ENCODE measurements at places on chromosomes 12 and 14.

DNA sequence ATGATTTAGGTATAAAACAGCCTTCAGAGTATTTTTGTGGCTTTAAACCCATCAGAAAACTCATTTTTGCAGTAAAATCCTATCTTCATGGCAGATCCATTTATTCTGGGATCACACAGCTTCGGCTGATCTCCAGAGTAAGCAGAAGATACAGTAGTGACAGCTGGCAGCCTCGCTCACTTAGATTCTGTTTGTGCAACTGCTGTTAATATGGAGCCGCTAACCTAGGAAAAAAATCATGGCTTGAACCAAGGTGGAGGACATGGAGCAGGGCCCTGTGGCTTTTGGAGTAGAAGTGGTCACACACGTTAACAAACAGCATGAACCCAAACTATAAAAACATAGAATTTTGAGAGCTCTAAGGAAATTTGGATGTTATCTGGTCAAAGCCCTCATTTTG is 137.2 kb upstream of the ARHGAP5 start:
- DNase-seq: no peak

GRCh38 chr12:25072906-25073650 is 121.9 kb downstream of the DNAI7 start:
- DNase-seq: no peak

- DNase-seq: no peak
Measured at GRCh38 chr14:102696856-102697495, 80.3 kb upstream of the TRAF3 start.

DNA sequence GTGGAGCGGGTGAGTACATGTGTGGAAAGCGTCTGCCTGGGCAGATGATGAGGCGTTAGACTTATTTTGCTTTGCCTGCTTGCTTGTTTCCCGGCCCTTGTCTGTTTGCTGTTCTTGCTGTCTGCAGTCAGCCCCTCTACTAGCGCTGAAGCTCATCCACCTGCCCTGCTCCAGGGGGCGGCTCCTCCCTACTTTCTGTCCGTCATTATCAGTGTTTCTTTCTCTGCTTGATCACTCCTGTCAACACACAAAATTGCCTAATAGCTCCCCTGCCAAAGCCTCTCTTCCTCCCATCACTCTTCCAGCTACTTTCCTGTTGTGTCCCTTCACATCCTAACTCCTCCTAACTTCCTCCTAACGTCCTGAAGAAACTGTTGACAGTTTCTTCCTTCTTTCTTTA is 34.9 kb upstream of the GALNT8 start:
- DNase-seq: no peak

DNA sequence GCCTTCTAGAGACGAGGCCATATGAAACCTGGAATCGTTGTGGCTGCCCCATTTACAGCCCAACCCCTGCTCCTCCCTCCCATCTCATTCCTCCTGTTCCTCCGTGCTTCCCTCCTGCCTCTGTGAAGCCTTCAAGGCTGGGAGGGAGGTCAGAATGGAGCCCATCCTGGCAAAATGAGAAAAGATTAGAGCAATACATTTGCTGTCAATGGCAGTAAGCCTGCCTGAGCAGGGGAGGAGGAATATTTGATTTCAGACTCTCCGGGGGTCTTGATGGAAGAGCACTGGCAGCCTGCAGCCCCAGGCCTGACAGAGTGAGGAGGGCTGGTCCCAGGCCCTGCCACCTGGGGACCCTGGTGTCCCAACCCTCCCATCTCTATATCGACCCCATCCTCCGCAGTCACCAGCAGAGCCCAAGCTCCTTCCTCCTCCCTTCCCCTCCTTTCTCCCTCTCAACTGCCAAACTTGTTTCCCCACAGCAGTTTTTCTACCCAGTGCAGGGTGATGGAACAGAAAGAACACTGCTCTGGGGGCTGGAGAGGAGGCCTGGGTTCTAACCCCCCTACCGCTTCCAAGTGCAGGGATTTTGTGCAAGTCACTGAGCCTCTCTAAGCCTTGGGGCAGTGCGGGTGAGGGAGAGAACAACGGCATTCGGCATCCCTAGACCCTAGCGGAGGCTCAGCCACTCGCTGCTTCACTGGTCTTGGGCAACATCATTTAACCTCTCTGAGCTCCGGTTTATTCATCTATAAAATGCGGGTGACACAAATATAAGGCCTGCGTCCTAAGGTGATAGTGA is 16.0 kb upstream of the RACGAP1 start:
- no peak for DNase-seq

DNA sequence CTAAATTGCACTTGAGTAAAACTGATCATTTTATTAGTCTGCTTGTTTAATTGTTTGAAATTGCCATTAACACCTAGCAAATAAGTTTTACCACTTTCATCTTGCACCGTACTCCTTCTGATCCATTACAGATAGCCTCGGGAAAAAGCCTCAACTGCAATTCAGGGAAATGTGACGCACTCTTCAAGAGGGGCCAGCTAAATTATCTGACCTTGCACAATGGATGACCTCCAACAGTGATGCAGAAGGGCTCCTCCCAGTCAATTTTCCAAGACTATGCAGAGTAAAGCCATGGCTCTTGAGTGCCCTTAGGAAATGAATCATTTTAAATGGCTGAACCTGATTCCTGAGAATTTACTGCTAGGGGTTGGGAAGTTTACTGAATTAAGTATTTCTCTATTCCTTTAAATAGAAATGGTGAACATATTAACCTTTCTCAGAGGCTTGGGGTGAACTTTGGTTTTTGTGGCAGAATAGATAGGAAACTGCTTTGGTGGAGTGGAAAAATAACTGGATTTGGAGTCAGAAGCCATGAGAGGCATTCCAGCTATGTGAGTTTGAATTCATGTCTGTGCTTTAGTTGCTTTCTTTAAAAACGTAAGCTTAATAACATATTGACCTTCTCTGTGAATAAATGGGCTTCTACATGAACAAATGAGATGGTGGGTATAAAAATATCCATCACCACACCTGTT is 64.8 kb upstream of the OVCH1 start:
- no peak for DNase-seq

DNA sequence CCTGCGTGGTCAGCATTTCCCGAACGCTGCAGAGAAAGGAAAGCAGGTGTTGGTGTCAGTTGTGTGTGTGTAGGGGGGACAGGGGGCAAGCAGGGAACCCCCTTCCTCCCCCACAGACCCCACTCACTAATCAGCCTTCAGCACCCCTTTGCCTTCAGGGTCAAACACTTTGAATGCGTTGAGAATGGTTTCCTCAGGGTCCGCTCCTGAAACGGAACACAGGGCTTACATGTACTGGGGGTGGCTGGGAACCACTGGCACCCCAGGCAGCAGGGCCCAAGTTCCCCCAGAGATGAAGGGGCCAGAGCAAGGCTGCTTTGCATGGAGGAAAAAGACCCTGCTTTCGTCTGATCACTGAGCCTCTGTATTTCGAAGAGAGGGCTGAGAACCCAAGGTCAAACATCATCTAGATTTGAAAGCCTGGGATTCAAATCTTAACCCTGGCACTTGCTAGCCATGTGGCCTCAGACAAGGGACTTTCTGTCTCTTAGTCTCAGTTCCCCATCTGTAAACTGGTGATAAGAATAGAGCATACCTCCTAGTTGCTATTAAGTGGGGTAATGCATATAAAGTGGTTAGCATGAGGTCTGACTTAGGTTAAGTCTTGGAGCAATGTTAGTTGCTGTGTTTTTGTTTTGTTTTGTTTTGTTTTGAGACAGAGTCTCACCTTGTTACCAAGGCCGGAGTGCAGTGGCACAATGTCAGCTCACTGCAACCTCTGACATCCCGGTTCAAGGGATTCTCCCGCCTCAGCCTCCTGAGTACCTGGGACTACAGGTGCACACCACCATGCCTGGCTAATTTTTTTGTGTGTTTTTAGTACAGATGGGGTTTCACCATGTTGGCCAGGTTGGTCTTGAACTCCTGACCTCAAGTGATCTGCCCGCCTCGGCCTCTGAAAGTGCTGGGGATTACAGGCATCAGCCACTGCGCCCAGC is 7.0 kb downstream of the MYL2 start:
- DNase-seq: no peak
